Stimulated activated naive CD4-positive, alpha-beta T cell (primary cell): ENCODE measurements at places on chromosomes 3 and 15.

GRCh38 chr3:135328036-135328435 lies 533.0 kb downstream of the EPHB1 start:
- DNase-seq, result no peak

GRCh38 chr3:188077160-188077799 lies 76.7 kb upstream of the LPP start:
- no peak for DNase-seq

- no peak for DNase-seq
Observed at GRCh38 chr3:29514912-29515311, 234.0 kb downstream of the RBMS3 start.

DNA sequence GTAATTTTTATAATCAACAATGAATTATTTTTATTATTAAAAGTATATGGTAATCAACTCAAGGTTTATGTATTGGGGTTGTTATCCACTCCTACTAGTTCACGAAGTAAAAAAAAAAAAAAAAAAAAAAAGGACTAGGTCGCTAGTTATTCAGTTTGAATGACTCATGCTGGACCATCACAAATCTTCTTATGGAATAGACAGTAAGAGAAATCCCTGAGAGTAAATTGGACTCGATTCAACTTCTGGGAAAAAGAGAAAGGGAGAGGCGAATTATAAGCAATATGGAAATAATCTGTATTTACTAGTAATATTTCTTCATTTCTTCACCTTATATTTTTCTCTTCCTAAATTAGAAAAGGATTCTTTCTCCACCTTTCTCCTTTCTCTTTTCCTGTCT lies 2.0 kb downstream of the MYEF2 start:
- DNase-seq, result no peak

DNA sequence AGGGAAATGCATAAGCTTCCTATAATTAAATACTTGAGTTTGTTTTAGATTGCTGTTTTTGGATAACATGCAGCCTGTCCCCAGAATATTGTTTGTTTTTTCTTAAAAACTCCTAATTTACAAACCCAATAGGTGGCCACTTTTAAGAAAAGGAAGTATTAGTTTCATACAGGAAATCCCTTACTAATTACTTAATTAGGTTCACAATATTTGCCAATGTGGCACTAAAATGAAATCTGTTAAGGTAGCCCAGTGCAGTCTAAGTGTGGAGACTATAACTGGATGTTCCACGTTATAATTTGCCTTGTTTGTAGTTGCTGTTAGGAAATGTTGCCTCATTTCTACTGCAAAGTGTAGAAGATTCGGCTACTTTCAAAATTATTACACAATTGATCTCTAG lies 195.8 kb downstream of the BBX start:
- no peak for DNase-seq

DNA sequence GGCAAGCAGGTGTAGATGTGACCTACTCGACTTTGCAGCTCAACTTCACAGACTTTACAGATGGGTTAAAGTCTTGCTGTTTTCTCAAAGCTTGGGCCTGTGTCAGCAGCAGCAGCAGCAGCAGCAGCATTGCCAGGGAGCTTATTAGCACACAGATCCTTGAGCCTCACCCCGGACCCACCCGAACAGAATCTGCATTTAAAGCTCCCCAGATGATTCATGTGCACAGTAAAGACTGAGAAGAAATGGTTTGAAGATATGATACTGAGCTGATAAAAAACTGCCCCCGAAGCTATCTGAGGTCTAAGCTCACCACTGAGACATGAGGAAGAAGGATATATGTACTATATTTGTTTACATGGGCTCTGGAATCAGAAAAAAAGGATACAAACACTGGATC lies 231.7 kb downstream of the ARPP21 start:
- no peak for DNase-seq

DNA sequence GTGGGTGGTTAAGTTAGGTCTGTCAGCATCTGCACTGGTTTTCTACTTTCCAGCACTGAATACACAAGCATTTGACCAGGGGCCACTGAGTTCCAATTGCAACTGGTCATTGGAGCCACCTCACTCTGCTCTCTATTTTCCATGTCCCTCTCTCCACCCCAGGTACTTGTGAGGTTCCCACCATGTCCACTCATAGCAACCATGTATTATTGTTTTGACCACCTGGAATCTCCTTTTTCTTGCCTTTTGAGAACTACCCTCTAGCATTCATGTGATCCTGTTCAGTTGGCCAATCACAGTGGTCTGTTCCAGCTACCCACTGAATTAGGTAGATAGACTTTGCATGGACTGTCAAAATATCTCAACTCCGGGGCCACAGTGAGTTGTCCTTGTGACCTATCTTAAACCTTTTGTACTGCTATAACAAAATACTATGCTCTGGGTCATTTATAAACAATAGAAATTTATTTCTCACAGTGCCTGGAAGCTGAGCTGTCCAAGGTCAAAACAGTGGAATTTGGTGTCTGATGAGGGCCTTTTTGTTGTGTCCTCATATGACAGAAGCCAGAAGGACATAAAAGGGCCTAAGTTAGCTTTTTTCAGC lies 20.2 kb upstream of the TM4SF18 start:
- no peak for DNase-seq

GRCh38 chr3:29644261-29644660 lies 363.4 kb downstream of the RBMS3 start:
- no peak for DNase-seq

GRCh38 chr15:40739047-40739446 lies 16.0 kb downstream of the RMDN3 start:
- no peak for DNase-seq

DNA sequence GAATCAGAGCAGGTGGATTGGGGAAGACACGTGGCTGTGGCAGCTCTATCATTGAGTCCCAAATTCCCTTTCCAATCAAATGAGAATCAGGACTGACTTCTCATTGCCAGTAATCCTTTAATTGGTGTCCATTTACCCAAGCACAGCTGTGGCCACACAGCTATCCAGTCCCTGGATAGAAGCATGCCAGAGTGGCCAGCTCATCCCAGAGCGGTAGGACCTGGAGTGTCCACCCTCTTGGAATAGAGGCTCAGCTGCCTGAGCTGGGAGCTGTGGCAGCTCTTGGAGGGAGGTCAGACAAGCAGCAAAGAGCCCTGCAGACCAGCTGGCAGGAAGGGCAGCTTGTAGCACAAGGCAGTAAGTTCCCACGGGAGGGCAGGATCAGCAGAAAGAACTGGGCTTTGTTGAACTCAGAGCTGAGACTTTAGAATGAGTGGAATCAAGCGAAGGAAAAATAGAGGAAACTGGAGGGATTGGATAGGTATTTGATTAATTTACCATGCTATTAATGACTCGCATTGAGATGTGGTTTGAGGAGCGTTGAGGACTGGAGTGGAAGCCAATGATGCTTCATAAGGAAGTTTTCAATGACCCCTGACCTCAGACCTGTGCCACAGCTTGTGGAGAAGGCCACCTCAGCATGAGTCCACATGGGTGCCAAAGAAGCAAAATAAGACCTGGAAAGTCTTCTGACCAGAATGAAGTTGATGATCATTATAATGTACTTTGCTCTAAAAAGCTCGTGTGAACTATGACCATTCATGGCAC lies 6.9 kb upstream of the ALPK3 start:
- no peak for DNase-seq

GRCh38 chr3:142625153-142625440 lies 28.9 kb downstream of the PLS1 start:
- DNase-seq, result no peak

GRCh38 chr15:38843736-38844590 lies 279.3 kb upstream of the RASGRP1 start:
- no peak for DNase-seq

GRCh38 chr3:32376115-32376514 lies 15.5 kb upstream of the CMTM7 start:
- no peak for DNase-seq

DNA sequence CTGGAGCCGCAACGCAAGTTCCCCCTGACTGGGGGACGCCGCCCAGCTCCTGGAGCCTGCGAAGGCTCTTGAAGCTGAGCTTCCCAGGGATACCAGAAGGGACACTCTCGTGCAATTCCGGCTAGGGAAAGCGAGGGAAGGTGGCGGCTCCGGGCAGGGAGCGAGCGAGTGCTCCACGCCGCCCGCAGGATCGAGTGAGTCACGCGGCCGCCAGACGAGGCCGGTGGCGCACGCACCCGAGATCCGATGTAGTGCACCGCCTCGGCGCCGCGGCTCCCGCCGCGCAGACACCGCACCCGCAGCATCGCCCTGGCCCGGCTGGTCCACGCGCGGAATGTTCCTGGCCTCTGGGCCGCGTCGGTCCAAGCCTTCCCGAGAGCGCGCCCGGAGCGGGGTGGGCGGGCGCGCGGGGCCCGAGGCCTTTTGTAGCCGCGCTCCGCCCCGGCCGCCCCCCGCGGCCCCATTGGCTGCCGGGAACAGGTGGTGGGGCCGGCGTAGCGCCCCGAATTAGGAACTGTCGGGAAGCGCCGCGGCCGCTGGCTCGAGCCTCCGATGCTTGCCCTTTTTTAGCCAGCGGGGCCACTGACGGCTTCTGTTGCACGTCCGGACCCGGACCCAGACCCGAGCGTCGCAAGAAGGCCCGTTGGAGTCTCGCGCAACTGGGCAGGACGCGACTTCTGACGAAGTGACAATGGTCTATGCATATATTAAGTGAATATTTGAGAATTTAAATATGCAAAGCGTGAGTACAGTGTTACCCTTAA lies at the start of gene GATM:
TSS of gene GATM (minus strand) at position 396 of the 764 bp plus-strand sequence. CDS start at position 305, 91 bp downstream.
- peak; percentile 26 for DNase-seq

GRCh38 chr15:70867911-70868467 lies 14.0 kb upstream of the LARP6 start:
- no peak for DNase-seq

- DNase-seq, result no peak
Observed at GRCh38 chr3:113585720-113586119, 53.4 kb downstream of the SIDT1 start.

DNA sequence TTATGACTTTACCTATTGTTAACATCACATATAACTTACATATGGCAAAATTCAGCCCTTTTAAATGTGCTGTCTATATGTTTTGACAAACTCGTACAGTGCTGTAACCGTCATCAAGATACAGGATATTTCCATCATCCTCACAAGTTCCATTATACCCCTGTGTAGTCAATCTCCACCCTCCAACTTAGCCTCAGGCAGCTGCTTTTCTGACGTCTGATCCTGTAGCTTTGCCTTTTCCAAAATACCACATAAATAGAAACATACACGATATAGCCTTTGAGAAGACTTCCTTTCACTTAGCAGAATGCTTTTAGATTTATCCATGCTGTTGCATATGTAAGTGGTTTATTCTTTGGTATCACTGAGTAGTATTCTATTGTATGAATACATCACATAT lies 47.1 kb downstream of the SLC12A1 start:
- DNase-seq, result no peak

DNA sequence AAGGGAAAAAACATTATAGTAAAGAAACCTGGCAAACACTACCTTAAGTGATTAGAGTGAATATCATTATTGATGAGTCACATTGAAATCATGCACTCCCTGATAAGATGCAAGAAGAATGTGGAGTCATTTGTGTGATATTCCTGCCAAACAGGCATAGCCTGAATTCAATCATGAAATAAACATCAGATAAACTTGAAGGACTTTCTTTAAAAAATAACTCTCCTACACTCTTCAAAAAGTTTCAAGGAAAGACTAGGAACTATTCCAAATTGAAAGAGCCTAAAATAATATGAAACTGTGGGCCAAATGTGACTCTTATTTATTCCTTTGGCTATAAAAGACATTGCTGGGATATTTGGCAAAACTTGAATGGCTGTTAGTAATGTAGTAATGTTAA lies 625.7 kb upstream of the LMCD1 start:
- no peak for DNase-seq

GRCh38 chr3:45596290-45596791 lies 1.8 kb downstream of the LIMD1 start:
- peak; percentile 13 for DNase-seq

DNA sequence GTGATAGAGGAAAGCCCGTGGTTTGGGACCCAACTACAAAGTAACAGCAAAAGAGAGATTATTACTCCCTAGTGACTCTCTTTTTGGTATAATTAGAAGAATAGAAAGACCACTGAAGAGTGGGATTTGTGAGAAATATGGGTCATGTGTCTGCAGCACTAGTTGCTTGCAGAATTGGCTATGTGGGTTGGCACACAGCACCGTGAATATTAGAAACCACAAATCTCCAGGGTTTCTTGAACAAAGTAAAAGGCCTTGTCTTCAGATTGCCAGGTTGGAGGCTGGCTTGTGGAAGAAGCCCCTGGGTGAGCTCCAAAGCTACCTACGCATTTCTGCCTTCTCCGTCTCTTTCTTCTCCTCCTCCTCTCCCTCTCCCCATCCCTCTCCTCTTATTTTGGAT lies 177.9 kb upstream of the ICE2 start:
- no peak for DNase-seq

DNA sequence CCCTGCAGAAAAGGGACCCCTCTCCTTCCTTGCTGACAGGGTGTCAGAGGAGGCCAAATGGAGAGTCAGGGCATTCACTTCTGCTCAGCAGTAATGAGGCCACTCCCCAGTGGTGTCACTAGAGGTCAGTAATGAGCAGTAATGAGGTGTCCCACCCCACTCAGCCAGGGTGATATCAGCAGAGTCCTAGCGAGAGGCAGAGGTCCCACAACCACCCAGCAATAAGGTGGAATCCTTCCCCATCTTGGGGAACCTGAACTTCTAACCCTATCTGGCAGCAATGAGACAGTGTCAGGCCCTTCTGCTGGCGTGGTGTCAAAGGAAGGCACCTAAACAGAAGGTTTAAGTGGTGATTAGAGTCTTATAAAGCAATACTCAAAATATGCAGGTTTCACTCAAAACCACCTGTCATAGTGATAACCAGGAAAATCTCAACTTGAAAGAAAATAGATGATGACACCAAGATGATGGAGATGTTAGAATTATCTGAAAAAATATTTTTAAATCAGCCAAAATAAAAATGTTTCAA lies 12.9 kb downstream of the OCA2 start:
- peak; percentile 34 for DNase-seq

- DNase-seq, result no peak
Observed at GRCh38 chr3:150469031-150469930, 61.2 kb downstream of the TSC22D2 start.

DNA sequence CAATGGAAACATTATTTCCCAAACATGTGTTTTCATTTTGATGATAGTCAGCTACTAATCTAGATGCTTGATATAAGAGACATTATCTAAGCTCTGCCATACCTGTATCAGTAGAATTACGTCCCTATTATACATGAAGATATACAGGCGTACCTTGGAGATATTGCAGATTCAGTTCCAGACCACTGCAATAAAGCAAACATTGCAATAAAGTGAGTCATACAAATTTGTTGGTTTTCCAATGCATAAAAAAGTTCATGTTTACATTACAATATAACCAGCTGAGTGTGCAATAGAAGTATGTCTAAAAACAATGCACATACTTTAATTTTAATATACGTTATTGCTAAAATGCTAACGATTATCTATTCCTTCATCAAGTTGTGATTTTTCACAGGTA lies 236.0 kb upstream of the ZNF717 start:
- no peak for DNase-seq

GRCh38 chr3:172134352-172134751 lies 95.0 kb downstream of the FNDC3B start:
- no peak for DNase-seq

- no peak for DNase-seq
Observed at GRCh38 chr3:169400874-169401273, 262.6 kb downstream of the MECOM start.

GRCh38 chr15:68816795-68817303 lies 3.8 kb downstream of the ANP32A start:
- no peak for DNase-seq

- DNase-seq, result no peak
Observed at GRCh38 chr3:197394464-197395321, 96.3 kb upstream of the DLG1 start.
